ENCODE measurements at places on chromosomes 13 and 19. TPM values are rescaled to one million over a fixed set of nuclear protein-coding genes. Genes with fewer than 3 reads are reported as not detected.

GRK1 gene
- total RNA-seq, result not detected

C19orf85 gene
- not detected for total RNA-seq

LMTK3 gene
- total RNA-seq, result not detected

FAM216B gene
- not detected for total RNA-seq

C1QTNF9B gene
- not detected for total RNA-seq

KLK15 gene
- total RNA-seq, result not detected

PTPRS gene
- total RNA-seq, result 126 TPM

SIGLECL1 gene
- not detected for total RNA-seq

PCDH8 gene
- not detected for total RNA-seq

KCTD15 gene
- 13.3 TPM for total RNA-seq

GRCh38 chr13:30759748-30760147 is 24.4 kb downstream of the ALOX5AP start:
- DNase-seq, result peak; percentile 50

- no peak for DNase-seq
Observed at GRCh38 chr13:50898338-50898737, 11.3 kb upstream of the RNASEH2B start.

DNA sequence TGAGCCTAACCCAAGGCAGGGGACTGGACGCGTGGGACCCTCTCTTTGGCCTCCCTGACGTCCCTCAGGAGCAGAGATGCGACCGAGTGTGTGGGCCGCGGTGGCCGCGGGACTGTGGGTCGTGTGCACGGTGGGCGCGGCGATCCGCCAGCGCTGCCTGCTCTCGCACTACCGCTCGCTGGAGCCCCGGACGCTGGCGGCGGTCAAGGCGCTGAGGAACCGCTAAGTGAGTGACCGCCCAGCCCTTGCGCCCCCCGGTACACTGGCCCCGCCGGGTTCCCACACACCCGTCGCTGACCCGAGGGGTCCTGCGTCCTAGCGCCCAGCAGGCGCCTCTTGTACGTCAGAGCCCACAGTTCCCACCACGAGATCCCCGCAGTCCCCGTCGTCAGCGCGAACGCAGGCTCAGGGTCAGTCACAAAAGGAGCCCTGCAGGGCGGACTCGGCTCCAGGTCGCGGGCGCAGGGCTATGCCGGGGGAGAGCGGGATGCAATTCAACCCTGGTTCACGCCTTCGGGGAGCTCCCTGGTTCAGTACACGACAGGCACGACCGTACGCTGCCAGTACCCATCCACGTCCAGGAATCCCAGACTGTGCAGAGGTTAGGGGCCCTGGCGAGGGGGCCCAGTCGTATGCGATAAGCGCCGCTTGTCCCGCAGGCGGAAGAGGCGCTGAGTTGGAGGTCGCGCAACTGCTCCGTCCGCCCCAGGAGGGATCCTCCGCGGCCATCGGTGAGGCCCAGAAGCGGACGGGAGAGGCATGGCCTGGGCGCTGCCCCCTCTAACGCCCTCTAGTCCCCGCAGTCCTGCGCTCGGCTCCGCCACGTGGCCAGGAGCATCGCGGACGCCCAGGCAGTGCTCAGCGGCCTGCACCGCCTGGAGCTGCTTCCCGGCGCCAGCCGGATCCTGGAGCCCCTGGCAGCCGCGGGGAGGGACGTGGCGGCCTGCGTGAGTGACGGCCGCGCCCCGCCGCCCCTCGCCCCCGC is 3.6 kb upstream of the IFNL2 start:
- DNase-seq, result no peak

DNA sequence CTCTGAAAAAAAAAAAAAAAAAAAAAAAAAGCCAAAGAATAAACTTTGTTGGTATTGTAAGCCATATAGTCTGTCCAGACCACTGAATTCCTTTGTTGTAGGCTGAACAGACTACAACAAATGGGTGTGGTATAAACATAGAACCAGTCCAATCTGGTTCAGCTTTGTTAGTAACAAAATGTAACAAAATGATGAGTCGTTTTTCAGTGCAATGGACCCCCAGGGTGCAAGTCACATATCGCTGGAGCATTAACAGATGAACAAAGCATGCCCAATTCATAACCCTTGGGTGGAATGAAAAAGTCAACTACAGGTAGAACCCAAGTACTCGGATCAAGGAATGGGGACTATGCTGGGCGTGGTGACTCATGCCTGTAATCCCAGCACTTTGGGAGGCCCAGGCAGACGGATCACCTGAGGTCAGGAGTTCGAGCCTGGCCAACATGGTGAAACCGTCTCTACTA is 13.6 kb upstream of the FCHO1 start:
- peak; percentile 14 for DNase-seq

DNA sequence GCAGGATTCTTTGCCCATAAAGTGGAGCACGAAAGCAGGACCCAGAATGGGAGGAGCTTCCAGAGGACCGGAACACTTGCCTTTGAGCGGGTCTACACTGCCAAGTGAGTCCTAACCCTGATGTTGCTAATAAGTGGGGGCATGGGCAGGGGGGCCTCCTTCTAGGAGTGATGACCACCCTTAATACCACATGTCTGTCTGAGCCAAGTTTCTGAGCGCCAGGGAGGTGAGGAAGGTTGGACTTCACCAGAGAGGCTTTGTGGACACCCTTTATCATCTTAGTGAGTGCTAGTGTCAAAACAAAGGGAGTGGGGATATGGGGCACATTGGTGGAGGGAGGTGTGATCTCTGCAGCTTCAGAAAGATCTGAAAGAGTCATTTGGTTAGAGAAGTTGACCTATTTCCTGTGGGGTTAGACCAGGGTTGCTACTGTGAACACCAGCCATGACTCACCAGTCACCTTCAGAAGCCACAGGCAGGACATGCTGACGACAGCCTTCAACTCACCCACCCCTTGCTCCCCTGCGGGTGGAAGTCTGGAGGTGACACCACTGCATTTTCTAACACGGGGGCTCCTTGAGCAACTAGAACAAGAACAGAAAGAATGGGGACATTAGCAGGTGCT is 8.8 kb downstream of the ALOX5AP start:
- DNase-seq, result no peak

DNA sequence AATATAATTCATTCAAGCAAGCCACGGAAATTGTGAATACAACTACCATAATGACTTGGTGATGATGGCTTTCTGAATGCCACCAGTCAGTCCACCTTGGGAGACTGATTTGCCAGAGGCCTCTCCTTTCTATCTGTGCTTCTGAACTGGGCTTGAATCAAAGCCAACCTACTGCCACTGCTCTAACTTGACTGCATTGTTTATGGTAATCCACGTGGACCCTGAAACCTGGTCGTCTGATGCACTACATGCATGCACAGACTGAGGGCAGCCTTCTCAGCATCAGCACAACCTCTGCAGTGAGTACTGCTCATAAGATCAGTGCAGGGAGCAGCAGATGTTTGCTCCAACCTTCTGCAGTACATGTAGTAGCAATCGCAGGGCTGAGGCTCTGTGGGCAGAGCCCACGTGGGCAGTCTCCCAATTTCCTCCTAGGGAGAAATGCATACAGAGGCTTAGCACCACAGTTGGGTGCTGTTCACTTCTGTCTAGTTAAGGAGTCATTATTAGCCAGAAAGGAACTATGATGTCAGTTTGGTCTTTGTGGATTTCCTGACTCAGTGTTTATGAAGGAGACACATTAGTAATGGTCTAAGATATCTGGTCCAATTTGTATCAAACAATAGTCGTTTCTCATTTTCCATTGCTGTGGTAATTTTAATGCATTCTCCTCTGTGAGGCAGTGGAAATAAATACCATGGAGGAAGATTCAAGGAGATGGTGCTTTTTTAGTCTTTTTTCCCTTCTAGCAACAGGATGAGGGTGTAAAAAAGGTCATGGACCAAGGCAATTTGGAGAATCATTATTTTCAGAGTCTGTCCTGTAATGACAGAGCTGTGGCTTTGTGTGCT is 82.5 kb downstream of the AKAP11 start:
- peak; percentile 84 for DNase-seq

- DNase-seq, result no peak
Observed at GRCh38 chr19:23917856-23918255, 3.2 kb downstream of the ZNF726 start.

GRCh38 chr19:4096049-4096892 is 27.7 kb downstream of the MAP2K2 start:
- DNase-seq, result no peak

GRCh38 chr19:18931316-18932162 is 9.5 kb downstream of the HOMER3 start:
- no peak for DNase-seq

DNA sequence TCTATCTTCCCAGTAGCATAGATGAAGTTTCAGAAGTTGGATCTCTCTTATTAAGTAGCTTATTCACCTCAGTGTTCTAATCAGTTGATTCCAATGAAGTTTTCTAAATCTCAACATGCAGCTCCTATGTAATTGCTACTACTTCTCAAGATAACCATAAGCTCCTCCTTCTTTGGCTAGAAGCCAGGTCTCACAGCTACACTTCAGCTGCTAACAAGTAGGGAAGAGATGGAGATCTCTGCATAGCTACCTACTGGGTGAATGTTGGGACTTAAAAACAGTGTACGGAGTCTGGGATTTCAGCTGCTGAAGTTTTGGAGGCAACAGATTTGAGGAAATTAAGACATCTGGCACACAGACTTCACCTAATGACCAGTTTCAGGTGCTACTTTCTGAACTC is 661.0 kb downstream of the SLITRK1 start:
- peak; percentile 45 for DNase-seq

- no peak for DNase-seq
Observed at GRCh38 chr13:43953370-43953769, 73.7 kb downstream of the LACC1 start.

DNA sequence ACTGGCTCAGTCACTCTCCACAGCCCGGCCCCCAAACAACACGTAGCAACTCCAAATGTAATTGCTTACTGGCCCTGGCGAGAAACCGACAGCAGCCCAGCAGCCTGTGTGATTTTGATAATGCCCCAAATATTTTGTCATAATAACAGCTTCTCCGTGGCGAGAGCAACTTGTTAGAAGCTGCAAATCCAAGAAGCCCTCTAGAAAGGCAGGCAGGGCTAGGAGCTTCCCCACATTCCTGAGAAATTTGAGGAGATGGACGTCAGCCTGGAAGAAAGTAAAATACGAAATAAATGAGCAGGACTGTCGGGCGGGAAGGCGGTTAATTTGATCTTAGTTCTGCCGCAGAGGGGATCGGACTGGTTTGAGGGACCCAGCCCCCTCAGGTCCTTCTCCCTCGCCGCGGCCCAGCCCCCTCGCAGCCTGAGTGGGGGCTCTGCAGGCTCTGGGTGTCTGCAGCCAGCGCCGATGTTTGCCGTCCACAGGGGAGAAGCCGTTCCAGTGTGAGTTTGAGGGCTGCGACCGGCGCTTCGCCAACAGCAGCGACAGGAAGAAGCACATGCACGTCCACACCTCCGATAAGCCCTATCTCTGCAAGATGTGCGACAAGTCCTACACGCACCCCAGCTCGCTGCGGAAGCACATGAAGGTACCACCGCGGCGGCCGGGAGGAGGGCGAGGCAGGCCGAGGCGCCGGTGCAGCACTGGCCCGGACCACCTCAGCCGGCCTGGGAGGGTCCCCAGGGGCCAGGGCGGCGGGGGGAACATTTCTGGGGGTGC is 3.1 kb downstream of the ZIC2 start:
- no peak for DNase-seq

DNA sequence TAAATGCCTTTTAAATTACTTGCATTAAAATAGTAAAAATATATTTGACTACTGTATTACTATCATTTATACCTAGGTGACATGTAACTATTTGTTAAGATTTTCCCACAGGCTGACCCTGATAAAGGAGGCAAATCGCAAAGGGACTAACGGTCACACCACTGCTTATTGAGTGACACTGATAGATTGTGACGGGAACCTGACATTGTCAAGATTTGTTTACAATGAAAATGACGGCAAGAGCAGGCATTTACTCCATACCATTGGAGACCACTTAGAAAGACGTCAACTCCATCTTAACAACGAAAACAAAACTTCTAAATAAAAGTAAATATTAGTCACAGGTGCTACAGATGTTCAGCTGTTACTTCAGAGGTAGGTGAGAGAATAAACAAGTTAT is 289.0 kb downstream of the DACH1 start:
- DNase-seq, result no peak

DNA sequence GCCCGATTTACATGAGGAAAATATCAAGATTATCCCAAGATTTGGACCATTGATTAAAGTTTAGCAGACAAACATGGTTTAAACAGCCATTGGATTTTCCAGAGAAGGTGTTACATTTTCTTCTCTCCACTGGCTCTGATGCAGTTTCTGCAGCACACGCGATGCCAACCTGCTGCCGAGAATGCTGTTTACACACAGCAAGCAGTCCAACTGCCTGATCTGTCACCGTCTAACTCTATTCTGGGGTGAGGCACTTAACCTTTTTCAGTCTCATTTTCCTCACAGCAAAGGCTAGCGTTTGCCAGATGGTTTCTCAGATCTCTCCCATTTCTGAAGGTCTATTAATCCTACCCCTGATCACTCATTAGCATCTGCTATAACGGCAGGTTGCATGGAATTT is 763.5 kb upstream of the GPC6 start:
- no peak for DNase-seq

GRCh38 chr13:83620530-83621220 is 261.6 kb downstream of the SLITRK1 start:
- DNase-seq, result peak; percentile 71

- DNase-seq, result no peak
Observed at GRCh38 chr19:58584498-58585441, 11.6 kb upstream of the MZF1 start.

DNA sequence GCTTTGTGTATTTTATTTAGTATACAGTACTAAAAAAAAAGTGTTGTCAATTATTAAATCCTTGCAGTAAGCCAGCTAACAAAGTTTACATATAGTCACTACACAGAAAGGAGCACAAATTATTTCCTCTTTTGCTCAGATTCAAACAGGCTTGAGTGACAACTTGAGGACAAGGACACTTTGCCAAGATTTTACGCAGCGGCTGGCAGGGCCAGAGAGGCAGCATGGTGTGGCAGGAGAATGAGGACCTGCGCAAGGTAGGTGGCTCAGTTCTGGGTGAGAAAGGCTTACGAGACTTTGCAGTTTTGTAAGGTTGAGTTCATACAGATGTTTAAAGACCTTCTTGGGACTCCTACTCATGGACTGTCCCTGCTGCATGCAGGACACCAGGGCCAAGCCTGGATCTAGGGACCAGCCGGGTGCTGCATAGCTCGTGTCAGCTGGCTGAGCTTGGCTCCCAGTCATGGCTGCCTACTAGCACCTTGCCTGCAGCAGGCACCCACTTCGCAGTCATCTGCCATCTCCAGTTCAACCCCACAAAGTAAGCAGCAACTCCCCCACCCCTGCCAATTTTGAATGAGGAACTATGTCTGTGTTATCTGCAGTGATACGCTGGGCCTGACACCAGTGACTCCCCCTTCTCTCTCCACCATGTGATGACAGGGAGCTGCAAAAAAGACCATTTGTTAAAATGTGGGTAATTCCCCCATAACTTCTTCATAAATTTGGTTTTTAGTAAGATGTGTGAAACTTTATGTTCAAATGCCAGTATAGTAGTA is 3.7 kb upstream of the TUBA3C start:
- no peak for DNase-seq

- DNase-seq, result no peak
Observed at GRCh38 chr19:41435936-41436673, 3.6 kb downstream of the DMAC2 start.

DNA sequence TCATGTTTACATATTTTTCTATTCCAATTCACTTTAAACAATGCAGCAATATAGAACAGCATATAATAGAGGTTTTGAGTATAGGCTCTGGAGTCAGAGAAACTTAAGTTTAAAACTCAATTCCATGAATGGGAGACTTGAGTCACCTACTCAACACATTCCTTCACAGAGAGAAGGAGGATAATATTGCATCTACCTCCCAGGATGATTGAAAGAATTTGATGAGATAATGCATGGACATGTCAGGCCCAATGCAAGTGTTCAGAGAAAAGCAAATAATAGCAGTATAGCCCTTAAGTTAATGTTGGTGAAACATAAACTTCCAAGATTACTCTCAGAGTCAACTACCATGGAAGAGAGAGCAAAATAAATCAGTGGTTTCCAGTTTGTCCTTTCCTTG is 170.2 kb downstream of the DCLK1 start:
- peak; percentile 11 for DNase-seq

All from fibroblast of the aortic adventitia (primary cell).